HCEC 1CT (cell line): ENCODE measurements at places on chromosomes 12 and 14.

DNA sequence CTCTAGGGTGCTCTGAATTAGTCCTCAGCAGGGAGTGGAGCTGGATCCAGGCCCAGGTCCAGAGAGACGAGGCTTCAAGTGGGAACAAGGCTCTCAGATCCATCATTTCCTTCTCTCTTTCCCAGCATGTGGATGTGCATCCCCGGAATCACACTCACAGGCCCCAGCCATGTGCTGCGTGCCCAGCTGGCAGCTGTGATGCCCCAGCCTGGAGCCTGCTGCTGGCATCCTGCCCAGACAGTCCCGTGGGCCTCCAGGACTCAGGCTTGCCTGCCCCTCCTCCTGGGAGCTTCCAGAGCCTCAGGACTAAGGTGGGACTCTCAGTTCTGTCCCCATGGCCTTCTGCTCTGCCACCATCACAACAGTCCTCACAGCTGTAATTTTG, 6.2 kb upstream of the KRT84 start:
- no peak for DNase-seq

DNA sequence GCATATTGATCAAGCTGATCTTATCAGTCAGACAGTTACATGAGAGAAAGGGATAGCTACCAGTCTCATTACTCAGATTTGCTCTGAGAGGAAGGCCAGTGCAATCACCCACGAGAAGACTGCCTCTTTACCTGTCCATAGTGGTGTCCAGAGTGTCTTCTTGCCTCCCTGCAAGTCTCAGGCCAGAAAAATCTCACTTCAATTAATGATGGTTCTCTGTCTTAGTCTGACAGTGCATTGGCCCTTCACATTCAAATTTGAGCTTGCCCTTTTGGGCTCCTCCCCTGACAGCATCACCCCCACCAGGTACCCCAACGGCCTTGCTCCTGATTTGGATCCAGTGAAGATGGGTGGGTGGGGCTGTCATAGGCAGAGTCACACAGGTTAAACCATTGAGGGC, at the start of gene AICDA:
Gene AICDA (minus strand): TSS at position 231 of the 400 bp plus-strand sequence. CDS start 92 bp downstream, at position 139.
- no peak for DNase-seq

GRCh38 chr12:29054858-29055663, 94.0 kb upstream of the FAR2 start:
- no peak for DNase-seq

- DNase-seq: no peak
Measured at GRCh38 chr12:123142921-123143735, 7.8 kb downstream of the PITPNM2 start.

- DNase-seq: peak; percentile 3
Measured at GRCh38 chr12:26275313-26276131, 80.1 kb downstream of the SSPN start.

- DNase-seq: peak; percentile 51
Measured at GRCh38 chr12:89529738-89530137, 3.9 kb upstream of the POC1B start.

GRCh38 chr12:57775563-57776246, 3.3 kb downstream of the EEF1AKMT3 start:
- DNase-seq: no peak
